ENCODE measurements at places on chromosomes 6 and 20.

DNA sequence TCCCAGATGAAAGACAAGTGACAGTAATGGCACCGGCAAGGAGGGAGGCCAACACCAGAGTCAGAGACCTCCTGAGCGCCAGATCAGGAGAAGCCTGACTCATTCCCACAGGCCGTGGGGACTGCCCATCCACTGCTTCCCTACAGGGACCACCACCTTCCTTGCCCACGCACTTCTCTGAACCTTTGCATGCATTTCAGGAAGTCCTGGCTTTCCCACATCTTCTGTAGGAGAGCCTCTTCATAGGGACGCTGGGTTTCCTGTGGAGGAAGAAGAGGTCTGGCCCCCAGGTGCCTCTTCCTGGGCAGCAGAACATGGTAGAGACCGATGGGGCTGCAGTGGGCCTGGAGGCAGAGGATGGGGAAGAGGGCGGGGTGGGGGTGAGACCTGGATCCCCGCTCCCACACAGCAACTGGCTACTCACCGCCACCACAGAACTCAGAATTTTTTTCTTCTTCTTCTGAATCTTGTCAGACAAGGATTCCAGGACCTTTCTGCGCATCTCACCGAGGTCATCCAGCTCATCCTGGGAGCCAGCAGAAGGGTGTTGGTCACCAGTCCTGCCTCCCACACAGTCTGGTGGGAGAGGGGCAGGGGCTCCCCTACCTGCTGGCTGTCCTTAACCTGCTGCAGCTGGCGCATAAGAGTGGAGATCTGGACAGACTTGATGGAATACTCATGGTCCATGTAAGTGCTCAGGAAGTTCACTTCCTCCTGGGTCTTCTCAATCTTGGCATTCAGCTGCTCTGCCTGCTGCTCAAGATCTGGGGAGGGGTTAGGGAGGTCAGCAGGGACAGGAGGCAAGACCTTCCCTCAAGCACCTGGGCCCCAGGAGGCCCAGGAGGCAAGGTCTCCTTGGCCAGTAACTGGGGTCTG lies 13.7 kb downstream of the C20orf96 start:
- no peak for DNase-seq

- no peak for DNase-seq
Measured at GRCh38 chr6:145372671-145373151, 362.6 kb downstream of the EPM2A start.

DNA sequence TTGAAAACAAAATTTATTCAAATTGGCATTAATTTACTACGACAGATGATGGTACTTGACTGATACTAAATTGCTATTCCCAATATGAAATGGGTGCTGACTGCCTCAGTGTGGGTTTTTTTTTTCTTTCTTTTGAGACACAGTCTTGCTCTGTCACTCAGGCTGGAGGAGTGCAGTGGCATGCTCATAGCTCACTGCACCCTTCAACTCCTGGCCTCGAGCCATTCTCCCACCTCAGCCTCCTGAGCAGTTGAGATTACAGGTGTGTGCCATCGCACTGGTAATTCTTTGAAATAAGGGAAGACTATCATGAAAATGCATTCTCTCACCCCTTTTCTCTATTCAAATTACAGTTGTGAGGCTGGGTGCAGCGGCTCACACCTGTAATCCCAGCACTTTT lies 22.5 kb downstream of the PDSS2 start:
- no peak for DNase-seq

DNA sequence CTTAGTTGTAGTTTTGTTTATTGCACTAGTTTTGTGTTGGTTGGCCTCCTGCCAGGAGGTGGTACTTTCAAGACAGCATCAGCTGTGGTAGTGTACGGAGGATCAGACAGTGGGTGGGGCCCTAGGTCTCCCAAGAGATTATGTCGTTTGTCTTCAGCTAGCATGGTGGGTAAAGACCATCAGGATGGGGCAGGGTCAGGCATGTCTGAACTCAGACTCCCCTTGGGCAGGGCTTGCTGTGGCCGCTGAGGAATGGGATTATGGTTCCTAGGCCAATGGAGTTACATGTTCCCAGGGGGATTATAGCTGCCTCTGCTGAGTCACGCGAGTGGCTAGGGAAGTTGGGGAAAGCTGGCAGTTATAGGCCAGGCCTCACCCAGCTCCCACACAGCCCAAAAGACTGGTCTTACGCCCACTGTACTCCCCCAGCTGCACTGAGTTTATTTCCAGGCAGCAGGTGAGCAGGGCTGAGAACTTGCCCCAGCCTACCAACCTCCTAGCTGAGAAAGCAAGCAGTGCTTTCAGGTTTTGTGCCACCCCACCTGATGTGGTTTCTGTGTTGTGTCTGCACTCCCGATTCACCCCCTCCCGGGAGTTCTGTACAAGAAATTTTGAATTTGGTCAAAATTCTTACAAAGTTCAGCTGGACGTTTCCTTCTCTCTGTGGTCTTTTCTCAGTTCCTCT lies 24.7 kb downstream of the ZSCAN31 start:
- no peak for DNase-seq

DNA sequence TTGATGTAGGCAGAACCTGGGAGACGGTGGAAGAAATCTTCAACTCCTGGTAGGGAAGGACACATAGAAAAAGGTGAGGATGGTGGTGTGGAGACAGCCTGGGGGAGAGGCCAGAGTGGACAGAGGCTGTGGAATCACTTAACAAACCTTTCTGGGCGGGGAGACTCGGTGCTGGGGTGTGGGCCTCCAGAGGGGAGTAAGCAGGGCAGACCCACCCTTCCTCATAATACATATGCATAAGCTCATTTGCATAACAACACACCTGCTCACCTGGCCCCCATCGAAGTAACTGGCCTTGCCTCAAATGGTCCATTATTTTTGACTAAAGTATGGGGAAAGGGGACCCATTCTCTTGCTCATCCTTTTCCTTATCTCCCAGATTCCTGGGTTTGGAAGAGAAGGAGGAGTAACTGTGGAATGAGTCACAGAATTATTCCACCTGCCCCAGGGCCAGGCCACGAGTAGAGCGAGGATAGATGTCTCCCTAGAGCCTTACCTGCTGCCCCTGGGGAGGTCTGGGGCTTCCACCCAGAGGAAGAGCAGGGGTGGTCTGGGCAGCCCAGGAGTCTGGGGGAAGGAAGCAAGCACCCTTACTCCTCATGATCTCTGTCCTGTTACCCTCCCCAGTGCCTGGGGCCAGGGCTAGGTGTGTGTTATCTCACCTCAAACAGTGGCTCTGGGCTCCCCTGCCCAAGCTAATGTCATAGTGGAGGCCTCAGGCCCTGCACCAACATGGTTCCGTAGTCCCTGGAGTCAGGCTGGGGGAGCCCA lies 10.7 kb upstream of the VEGFA start:
- DNase-seq: no peak

DNA sequence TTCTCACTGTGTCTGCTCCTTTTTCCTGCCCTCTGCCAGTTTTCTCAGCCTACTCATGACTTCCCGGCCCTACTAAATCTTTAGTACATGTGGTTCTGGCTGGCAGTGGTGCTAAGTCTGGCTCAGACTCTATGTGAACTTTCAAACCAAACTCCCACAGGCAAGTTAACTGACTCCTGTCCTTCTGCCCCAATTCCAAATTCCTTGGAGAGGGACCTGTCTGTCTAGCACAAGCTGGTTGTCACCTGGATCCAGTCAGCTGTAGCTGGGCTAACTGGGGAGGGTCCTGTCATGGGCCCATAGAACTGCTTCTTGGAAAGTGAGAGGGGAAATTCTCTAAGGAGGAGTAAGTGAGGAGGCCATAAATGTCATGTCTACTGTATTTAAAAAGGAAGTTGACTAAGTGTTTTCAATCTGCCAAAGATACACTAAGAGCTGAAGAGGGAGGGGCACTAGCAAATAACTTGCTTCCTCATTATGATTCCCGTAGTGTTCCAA lies 240.1 kb downstream of the KCNQ5 start:
- DNase-seq: peak; percentile 2

DNA sequence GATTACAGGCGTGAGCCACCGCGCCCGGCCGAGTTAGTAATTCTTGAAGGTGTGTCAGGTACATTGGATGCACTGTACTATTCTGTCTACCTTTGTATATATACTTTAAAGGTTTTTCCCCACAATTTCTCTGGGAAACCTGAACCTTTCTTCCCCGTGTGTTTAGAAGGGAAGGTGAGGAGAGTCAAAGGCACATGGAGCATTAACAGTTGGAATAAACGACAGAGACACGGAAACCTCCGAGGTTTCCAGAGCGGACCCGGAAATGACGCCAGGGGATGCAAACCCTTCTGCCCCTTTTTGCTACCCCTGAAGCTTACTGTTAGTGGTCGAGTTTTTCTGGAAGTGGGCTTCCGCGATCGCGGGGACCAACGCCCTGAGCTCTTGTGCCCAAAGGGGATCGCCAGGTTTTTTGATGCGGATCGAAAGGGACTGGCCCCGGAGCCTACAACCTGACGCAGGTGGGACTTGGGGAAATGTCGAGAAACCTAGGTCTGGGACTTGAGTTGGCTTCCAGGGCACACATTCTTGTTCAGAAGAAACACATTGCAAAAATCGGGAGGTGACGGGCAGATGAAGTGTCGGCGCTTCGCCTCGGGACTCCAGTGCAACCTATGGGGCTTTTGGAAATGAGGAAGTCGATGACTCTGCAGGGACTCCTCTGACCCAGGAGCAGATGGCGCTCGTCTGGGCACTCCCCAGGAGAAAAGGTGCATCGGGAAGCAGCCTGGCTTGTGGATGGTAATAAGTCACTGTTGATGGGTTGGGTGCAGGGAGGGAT lies 218.2 kb downstream of the OR2B2 start:
- peak; percentile 38 for DNase-seq

- DNase-seq: no peak
Measured at GRCh38 chr6:166836785-166837718, 119.3 kb downstream of the RNASET2 start.

- no peak for DNase-seq
Measured at GRCh38 chr6:141464490-141464889, 668.2 kb upstream of the GJE1 start.

DNA sequence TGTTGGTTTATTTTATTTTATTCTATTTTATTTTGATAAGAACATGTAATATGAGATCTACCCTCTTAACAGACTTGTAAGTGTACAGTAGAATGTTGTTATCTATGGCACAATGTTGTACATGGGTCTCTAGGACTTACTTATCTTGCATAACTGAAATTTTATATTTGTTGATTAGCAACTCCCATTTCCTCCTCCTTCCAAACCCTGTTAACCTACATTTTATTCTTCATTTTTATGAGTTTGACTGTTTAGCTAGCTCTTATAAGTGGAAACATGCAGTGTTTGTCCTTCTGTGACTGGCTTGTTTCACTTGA lies 37.9 kb upstream of the BCAS1 start:
- no peak for DNase-seq

- no peak for DNase-seq
Measured at GRCh38 chr20:7361321-7361720, 578.9 kb downstream of the HAO1 start.

GRCh38 chr6:99002831-99003230 lies 55.1 kb upstream of the FBXL4 start:
- no peak for DNase-seq

DNA sequence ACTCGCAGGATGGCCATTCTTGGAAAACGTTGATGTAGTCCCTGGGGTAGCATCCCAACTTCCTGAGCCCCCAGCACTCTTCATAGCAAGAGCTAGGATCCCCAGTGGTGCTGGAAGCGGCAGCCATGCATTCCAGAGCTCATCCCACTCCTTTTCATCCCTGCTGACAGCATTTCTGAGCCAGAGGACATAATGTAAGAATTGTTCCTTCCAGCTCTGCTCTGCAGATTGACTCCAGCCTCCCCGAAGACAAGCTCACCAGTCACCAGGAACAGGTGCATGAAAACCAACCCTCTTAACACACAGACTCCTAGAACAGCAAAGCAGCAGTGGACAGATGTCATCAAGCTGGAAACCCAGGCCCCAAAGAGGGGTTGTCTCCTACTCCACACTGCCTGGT lies 3.8 kb downstream of the SLC13A3 start:
- no peak for DNase-seq

DNA sequence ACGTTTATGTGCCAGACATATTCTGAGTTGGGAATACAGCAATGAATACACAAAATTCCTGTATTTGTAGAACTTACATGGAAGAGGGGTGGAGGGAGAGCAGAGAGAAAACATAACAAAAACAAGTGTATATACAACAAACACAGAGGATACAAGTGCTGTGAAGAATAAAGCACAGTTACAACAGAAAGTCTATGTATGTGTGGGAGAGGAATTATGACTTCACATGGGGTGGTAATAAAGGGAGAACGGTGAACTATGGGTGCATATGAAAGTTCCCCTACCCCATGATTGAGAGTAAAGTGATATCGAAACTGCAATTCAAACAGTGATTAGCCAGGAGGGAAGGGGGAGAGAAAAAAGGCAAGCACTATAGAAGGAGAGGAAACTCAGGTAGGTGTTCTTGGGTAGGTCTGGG lies 24.6 kb downstream of the HBS1L start:
- DNase-seq: no peak

GRCh38 chr6:75460681-75461080 lies 32.9 kb downstream of the FILIP1 start:
- no peak for DNase-seq

- DNase-seq: peak; percentile 67
Measured at GRCh38 chr20:35994994-35995453, 26.6 kb downstream of the CNBD2 start.

DNA sequence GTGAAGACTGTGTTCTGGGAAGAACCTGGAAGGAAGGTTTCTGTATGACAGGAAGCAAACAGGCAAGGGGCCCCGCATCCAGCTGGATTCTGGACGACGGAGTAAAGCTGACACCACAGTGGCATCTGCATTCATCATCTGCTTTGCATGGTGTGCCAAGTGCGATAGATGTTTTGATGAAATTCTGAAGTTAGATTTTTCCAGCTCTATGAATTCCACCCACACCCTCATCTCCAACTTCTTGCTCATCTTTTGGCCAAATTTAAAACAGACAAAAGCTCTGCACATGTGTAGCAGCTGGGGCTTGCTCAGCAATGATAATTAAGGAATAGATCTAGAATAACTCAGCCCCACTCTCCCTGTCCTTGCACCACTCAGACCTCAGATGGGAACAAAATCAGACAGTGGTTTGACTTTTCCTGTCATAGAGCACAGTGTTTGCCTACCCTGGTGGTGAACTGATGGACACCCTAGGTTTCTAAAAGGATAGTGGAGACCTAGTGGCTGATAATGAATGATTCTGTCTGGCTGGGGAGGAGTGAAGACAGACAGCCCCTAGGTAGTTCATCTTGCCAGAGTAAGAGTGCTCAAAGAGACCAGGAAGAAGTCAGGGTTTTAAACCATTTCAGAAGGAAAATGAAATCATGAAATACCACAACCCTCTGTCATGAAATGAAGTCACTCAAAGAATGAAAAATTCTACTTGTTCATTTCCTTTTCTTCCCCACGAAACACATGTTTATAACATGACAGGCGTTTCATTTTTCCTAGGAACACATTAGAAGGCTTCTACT lies 85.8 kb downstream of the BCAS1 start:
- no peak for DNase-seq

GRCh38 chr20:37361336-37361735 lies 15.4 kb downstream of the SRC start:
- no peak for DNase-seq

- no peak for DNase-seq
Measured at GRCh38 chr6:167235005-167235404, 56.1 kb upstream of the UNC93A start.
